ENCODE measurements at places on chromosomes 16 and 17. TPM values are rescaled to one million over a fixed set of nuclear protein-coding genes. Genes with fewer than 3 reads are reported as not detected.

PERCC1 gene
- total RNA-seq, result not detected

DNA sequence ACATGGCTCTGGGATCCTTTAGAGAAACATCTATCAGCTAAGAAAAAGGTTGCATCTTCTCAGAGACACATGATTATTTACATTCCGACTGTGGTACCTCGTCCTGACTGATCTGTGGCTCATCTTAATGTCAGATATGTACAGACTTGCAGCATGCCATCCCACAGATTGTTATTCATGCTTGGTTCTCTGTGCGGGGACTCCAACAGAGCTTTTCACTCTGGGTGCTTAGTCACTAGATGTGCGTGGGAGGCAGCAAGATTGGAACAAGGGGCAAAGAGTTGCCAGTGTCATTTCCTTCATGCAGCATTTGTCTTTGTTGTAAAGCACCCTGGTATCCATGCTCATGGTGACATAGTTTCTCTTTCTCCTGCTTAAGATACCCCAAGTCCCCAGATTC, 179.1 kb upstream of the CACNG5 start:
- no peak for ATAC-seq

DNA sequence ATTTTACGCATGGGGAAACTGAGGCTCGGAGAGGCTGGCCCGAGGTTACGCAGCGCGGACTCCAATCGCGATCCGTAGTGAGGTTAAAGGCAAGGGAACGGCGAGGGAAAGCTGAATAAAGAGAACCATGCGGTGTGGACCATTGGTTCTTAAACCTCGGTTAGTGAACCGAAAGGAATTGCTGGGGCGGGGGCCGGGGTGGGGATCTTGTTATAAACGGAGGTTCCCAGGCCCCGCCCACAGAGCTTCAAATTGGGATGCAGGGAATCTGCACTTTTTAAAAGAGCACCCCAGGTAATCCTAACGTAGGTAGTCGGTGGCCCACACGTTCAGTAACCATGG, 524 bp downstream of the IQCK start:
- ATAC-seq, result no peak

KRT20 gene
- not detected for total RNA-seq

ATP2A1 gene
- not detected for total RNA-seq

GRCh38 chr17:42463976-42464400, 5.3 kb downstream of the ATP6V0A1 start:
- no peak for ATAC-seq

DNA sequence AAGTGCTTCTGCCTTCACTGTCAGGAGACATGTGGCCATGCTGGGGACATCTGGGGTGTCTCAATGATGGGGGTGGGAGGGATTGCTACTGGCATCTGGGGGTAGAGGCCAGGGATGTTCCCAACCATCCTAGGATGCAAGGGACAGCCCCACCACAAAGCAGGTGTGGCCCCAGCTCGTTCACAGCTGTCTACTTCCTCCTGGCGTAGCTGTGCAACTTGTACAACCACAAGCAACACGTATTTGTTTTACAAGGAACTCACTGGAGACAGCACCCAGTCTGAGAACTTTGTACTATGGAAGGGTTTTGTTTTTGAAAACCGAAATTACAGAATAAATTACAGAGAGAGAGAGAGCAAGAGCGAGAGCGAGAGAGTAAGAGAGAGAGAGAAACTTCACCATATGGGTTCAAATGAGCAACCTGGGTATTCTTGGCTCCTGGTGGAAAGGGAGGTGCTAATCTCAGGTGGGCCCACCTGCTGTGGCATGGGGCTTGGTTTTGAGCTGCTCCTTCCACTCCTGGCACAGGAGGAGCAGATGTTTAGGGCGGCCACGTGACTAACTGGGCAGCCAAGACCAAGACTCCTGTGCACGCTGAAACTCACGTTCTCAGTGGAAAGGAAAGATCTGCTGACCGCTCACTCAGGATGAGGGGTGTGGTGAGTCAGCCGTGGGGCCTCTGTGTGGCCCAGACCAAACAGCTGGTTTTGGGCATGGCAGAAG, 17.5 kb upstream of the TNFRSF13B start:
- no peak for ATAC-seq

GRCh38 chr16:11383481-11384183, 38.4 kb downstream of the RMI2 start:
- ATAC-seq, result no peak

GRCh38 chr17:81443269-81443668, 48.0 kb downstream of the BAHCC1 start:
- no peak for ATAC-seq

- ATAC-seq, result no peak
Observed at GRCh38 chr16:2372684-2373083, 32.2 kb upstream of the ABCA3 start.

IRX5 gene
- not detected for total RNA-seq

DNA sequence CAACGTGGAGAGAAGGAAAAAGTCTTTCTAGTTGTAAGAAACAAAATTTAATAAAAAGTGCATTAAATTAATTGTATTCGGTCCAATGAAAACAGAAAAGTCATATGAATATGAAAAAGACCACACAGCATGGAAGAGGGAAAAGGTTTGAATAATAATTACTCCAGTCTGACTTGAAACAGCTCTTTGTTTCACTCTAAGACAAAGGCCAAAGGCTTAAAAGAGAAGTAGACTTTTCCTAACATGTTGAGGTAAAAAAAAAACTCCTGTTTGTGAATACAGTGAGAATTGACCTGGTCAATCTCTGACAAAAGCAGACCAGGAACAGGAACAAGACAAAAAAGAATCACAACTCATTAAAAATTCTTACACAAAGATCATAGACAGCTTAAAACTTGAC, 429.8 kb downstream of the TOX3 start:
- no peak for ATAC-seq

DNA sequence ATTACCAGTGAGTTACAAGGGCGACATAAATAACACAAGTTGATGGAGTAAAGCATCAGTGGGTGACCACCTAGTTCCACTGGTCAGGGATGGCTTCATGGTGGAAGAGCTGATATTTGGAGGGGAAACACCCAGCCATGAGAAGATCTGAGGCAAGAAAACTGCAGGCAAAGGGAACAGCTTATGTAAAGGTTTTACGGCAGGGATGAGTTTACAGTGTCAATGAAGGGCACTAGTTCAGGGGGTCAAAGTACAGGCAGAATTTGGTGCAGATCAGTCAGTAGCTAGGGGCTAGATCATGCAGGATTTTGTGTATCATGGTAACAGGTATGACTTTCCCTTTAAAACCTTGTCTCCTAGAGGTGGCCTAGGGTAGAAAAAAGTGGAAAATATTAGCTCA, 339.6 kb downstream of the PMP22 start:
- ATAC-seq, result no peak

GRCh38 chr17:5078106-5079028, at the start of gene ZFP3:
ZFP3 (plus strand) TSS chr17:5078467; CDS start chr17:5091505, 13,038 bp downstream.
- peak; percentile 97 for ATAC-seq

DNA sequence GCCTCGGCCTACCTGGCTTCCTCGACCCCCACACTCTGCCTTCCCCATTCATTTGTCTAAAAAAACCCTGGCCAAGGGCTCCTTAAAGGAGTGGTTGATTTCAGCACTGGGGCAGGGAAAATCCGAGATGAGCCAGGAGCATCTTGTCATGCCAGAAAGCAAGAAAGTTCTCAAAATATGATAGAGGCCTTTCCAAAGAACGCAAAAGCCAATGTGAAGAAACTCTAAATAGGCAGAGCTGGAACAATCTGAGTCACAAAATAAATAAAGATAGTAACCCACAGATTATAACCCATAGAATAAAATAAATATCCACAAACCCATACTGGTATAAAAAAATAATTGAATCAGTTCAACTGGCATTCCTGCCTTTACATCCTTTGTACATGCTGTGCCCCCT, 192.3 kb upstream of the SALL1 start:
- no peak for ATAC-seq

DNA sequence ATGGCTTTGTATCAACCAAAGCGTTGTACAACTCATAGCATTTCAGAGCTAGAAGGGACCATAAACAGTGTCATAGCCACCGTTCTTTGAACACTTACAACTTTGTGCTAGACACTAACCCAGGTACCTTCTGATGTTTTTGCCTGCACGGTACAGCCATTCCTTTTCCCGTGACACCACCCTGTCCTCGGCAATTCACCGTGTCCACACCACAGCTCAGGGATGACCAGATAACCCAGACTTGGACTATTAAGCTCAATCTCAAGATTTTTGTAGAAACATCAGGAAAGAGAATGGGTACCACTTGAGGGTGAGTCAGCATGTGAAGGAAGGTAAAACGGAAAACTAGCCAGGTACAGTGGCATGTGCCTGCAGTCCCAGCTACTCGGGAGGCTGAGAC, 9.8 kb upstream of the CBFB start:
- no peak for ATAC-seq

DNA sequence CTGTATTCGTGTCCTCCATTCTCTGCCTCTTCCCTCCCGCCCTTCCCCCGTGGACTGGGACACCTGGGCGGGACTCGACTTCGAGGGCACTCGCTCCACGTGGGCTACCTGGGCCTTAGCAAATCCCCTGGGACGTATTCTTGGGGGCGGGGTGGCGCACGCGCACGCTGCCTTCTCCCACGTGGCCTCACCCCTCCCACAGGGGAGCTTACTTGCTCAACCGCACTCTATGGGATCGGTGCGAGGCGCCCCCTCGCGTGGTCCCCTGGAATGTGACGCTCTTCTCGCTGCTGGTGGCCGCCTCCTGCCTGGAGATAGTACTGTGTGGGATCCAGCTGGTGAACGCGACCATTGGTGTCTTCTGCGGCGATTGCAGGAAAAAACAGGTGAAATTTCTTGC, 3.5 kb downstream of the VMO1 start:
- ATAC-seq, result no peak

DNA sequence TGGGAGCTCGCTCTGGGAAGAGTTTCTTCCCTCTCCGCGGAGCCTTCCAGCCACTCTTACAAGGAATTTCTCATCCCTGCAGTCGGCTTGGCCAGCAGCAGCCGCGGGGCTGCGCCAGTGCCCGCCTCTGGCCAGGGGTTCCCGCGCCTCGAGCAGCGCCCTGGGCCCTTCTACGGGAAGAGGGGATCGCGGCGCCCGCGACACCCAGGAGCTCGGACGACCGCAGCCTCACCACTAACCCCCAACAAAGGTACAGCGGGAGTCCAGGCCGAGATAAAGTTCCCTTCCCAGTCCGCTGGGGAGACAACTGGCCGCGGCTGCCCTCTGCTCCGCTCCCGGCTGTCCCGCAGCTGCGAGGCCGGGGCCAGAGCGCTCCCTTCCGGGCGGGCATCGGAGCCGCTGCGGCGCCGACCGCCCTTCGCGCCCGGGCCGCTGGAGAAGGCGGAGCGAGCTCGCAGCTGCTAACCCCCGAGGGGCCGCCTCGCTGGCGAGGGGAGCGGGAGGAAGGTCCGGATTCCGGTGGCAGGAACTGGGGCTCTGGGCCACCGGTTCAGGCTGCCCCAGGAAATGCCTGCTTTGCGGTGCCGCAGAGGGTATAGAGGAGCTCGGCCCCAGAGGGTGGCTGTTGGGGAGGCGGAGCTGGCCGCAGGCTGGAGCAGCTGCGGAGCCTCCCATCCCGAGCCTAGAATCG, 3.6 kb upstream of the HS3ST3B1 start:
- ATAC-seq, result no peak

DNA sequence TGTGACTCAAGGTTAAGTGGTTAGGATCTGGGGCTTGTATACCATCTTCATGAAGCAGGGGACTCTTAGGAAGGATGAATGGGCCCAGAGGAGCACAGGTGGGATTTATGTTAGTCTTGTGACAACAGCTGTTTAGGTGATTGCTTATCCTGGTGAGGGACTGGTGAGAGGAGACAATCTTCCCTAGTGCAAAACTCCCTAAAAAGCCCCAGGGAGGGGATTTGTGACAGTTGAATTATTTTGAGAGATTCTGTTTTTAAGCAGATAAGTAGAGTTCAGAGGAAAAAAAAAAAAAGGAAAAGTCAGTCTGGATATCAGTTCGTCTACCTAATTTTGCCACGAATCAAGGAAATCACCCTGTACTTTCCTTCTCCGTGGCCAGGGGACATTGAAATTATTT, 35.1 kb upstream of the SEC14L1 start:
- no peak for ATAC-seq

GSG1L gene
- not detected for total RNA-seq

DNA sequence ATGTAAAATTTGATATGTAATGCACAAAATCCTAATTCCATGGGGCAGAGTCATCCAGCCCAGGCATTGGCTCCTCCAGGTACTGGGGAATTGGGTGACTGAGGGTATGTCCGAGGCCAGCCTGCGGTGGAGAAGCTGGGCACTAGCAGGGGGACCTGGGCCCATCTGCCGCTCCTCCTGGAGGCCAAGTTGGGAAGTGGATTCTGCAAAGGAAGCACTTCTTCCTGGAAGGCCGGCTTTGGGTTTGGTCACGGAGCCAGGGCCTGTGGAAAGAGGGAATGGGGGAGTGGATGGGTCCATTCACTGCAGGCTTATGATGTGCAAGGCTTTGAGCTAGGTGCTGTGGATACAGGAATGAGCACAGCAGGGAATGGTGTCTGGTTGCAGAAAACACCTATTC, 85.8 kb downstream of the GNAO1 start:
- ATAC-seq, result no peak

RASD1 gene
- 4.6 TPM for total RNA-seq

DNA sequence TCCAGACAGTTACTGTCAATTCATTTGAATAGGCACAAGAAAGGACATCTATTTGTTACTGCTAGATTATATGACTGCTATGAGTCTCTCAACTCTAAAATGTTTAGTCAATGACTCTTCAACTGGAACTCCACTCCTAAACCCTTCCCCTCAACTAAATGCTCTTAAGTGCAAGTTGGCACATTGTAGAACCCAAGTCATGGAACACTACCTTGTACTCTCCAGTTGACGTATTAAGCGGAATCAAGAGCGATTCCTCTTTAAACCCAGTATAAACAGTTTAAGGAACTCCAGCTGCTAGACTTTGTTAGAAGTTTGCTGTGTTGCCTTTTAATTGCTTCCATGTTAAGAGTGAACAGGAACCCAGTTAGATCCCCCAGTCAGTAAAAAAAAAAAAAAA, 44.6 kb downstream of the STH start:
- no peak for ATAC-seq

KRT9 gene
- total RNA-seq, result not detected

- ATAC-seq, result no peak
Observed at GRCh38 chr17:20706751-20707373, 127.3 kb downstream of the CDRT15L2 start.

CCDC78 gene
- total RNA-seq, result not detected

CCDC200 gene
- total RNA-seq, result not detected

GRCh38 chr16:1029259-1029545, 43.3 kb upstream of the SSTR5 start:
- no peak for ATAC-seq

IRF8 gene
- 4.2 TPM for total RNA-seq

DNA sequence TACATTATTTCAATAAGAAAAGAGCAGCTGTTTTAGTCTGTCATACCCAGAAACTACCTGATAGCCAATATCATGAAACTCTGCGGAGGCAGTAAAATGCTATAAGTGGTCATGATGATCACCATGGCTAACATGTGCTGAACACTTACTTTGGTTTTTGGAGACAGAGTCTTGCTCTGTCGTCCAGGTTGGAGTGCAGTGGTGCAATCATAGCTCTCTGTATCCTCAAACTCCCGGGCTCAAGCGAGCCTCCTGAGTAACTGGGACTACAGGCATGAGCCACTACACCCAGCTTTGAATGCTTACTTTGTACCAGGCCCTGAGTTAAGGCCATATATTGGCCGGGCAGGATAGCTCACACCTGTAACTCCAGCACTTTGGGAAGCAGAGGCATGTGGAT, 101.2 kb upstream of the DHX40 start:
- ATAC-seq, result no peak

HS3ST3A1 gene
- total RNA-seq, result 7.6 TPM

CRISPLD2 gene
- total RNA-seq, result 174 TPM
